ENCODE measurements at places on chromosomes 2 and 18. TPM values are rescaled to one million over a fixed set of nuclear protein-coding genes. Genes with fewer than 3 reads are reported as not detected.
A peak's percentile ranks its signal among the peaks of the same experiment; 100 is the strongest.

The BCL2 gene
- total RNA-seq = 84.7 TPM

The KRCC1 gene
- total RNA-seq = 7.4 TPM

The GPR39 gene
- total RNA-seq = not detected

The GORASP2 gene
- 99.0 TPM for total RNA-seq

The SLC4A5 gene
- total RNA-seq = 3.2 TPM

The ATG4B gene
- total RNA-seq = 127 TPM

GRCh38 chr18:69978732-69979715 lies 31.4 kb upstream of the CD226 start:
- H3K36me3 ChIP-seq = peaks cover 43% of the 10 kb centered on the region
- H3K4me1 ChIP-seq = peaks cover 71% of the 10 kb centered on the region
- peak overlapping the region; percentile 93 for H3K27ac ChIP-seq
- no peak for DNase-seq
- peak overlapping the region; percentile 79 for H3K4me3 ChIP-seq

DNA sequence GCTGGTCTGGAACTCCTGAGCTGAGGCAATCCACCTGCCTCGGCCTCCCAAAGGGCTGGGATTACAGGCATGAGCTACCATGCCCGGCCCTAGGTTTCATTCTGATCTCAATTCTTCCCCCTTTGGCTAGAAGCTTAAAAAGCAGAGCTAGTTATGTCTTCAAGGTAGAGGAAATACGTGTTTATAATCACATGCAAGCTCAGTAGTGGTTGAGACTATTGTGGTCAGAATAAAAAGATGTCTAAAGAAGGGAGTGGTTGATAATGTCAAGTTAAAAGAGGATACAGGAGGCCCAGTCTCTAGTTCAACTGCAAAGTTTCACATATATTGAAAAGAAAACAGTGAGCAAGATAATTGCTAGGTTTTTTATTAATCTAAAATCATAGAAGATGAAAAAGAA lies 807.8 kb upstream of the ACVR2A start:
- H3K27me3 ChIP-seq = peaks cover 7% of the 10 kb centered on the region
- no peak overlapping the region for H3K27ac ChIP-seq
- no peak overlapping the region for H3K4me3 ChIP-seq
- no peaks in the 10 kb centered on the region for H3K4me1 ChIP-seq
- no peak for DNase-seq

DNA sequence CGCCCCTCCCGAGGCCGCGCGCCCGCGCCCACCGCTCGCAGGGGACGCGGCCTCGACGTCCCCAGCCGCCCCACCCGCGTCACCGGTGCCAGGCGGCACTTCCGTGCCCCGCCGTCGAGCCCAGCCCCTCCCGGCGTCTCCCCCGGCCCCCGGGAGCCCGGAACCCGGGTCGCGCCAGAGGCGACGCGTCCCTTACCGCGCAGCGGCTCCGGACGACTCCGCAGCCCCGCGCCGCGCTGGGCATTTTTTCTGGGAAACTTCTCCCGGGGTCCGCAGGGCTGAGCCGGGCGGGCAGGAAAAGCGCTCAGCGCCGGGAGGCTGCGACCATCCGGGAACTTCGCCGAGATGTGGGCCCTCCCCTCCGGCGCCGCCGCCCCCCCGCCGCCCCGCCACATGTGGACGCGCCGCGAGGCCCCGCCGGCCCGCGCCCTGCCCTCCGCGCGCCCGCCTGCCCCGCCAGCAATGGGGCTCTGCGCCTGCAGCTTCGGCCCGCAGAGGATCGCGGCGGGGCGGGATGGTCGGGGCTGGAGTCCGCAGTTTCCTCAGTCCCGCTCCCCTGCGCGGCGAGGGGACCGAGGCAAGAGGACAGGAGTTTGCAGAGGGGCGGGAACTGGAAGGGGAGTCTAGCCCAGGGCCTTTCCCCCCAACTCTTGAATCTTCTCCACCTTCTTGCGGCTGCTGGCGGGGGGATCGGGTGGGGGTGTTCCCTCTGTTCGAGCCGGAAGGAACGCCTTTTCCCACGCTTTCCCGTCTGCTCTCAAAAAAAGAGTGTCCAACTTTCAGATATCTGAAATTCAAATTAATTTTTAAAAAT lies 81.5 kb downstream of the CHRNA1 start:
- H3K27ac ChIP-seq = peak overlapping the region; percentile 83
- peaks cover 43% of the 10 kb centered on the region for H3K4me1 ChIP-seq
- peak overlapping the region; percentile 90 for H3K4me3 ChIP-seq
- H3K27me3 ChIP-seq = peaks cover 2% of the 10 kb centered on the region
- H3K36me3 ChIP-seq = peaks cover 4% of the 10 kb centered on the region
- peak; percentile 74 for DNase-seq

GRCh38 chr18:3053081-3053480 lies 40.1 kb upstream of the LPIN2 start:
- H3K36me3 ChIP-seq = peaks cover 10% of the 10 kb centered on the region
- H3K4me3 ChIP-seq = no peak overlapping the region
- H3K4me1 ChIP-seq = peaks cover 32% of the 10 kb centered on the region
- no peak for DNase-seq
- peak overlapping the region; percentile 14 for H3K27ac ChIP-seq

GRCh38 chr2:197804758-197805714 lies 643 bp downstream of the PLCL1 start:
- peaks cover 39% of the 10 kb centered on the region for H3K27me3 ChIP-seq
- H3K27ac ChIP-seq = peak overlapping the region; percentile 4
- H3K36me3 ChIP-seq = no peaks in the 10 kb centered on the region

DNA sequence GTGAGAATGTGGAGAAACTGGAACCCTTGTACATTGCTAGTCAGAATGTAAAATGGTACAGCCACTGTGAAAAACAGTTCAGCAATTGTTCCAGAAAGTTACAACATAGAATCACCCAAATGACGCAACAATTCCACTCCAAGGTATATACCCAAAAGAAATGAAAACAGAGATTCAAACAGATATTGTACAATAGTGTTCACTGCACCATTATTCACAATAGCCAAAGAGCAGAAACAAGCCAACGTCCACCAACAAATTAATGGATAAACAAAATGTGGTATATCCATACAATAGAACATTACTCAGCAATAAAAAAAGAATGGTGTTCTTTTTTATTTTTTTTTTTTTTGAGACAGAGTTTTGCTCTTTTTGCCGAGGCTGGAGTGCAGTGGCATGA lies 10.9 kb downstream of the CLASP1 start:
- peaks cover 12% of the 10 kb centered on the region for H3K36me3 ChIP-seq
- H3K4me1 ChIP-seq = peaks cover 42% of the 10 kb centered on the region
- H3K27ac ChIP-seq = no peak overlapping the region

DNA sequence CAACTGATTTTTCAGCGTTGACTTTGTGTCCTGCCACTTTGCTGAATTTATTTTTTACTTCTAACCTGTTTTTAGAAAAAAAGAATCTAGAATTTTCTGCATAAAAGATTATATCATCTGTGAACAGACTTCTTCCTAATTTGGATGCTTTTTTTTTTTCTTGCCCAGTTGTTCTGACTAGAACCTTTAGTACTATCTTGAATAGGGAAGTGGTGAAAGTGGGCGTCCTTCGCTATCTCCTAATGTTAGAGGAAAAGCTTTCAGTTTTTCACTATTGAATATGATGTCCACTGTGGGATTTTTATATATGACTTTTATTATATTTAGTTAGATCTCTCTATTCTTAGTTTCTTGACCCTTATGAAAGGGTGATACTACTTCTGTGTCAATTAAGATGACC lies 25.7 kb upstream of the KCNJ13 start:
- no peak overlapping the region for H3K27ac ChIP-seq
- H3K4me1 ChIP-seq = peaks cover 6% of the 10 kb centered on the region
- no peak for DNase-seq
- H3K27me3 ChIP-seq = no peaks in the 10 kb centered on the region
- peaks cover 41% of the 10 kb centered on the region for H3K36me3 ChIP-seq

- H3K27ac ChIP-seq = no peak overlapping the region
- no peak overlapping the region for H3K4me3 ChIP-seq
- H3K4me1 ChIP-seq = no peaks in the 10 kb centered on the region
- H3K27me3 ChIP-seq = no peaks in the 10 kb centered on the region
- DNase-seq = no peak
- peaks cover 16% of the 10 kb centered on the region for H3K36me3 ChIP-seq
Measured at GRCh38 chr2:63537306-63537705, 51.0 kb downstream of the WDPCP start.

DNA sequence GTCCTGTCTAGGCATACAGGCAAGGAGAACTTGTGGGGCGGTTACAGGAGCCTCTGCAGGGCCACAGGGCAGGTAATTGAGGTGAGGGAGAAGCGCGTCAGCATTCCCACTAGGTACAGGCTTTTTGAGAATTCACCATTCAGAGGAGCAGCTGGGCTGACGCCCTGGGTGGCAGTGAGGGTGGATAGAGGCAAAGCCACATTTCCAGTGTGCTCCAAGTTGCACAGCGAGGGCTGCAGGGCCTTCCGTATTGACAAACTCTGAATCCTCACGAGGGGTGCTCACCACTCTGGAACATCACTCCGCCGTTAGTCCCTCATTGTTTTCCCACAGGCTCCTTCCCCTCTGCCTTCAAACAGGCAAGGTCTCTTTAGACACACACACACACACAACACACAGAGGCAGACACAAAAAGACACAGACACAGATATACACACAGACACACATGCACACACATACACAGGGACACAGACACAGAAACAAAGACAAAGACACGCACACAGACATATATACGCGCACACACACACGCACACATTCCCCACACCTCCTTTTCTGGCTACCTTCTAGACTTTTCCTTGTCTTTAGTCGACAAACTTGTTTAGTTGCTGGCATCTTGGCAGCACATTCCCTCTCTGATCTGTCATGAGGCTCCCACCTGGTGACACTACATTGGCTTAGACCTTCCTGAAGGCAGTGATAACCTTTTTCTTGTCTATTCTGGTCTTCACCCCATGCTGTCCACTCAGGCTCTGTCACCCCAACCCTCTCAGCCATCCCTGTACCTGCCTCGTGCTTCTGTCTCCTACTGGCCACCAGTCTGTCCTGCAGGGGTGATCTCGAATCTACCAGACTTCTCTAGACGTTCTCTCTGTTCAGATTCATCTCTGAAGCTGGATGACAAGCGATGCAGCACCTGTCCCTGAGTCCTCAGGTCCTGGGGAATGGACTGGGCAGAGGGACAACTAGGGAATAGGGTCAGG lies 136.8 kb downstream of the ALPK2 start:
- no peak for DNase-seq
- no peaks in the 10 kb centered on the region for H3K36me3 ChIP-seq
- peaks cover 50% of the 10 kb centered on the region for H3K27me3 ChIP-seq
- H3K4me1 ChIP-seq = peaks cover 3% of the 10 kb centered on the region

DNA sequence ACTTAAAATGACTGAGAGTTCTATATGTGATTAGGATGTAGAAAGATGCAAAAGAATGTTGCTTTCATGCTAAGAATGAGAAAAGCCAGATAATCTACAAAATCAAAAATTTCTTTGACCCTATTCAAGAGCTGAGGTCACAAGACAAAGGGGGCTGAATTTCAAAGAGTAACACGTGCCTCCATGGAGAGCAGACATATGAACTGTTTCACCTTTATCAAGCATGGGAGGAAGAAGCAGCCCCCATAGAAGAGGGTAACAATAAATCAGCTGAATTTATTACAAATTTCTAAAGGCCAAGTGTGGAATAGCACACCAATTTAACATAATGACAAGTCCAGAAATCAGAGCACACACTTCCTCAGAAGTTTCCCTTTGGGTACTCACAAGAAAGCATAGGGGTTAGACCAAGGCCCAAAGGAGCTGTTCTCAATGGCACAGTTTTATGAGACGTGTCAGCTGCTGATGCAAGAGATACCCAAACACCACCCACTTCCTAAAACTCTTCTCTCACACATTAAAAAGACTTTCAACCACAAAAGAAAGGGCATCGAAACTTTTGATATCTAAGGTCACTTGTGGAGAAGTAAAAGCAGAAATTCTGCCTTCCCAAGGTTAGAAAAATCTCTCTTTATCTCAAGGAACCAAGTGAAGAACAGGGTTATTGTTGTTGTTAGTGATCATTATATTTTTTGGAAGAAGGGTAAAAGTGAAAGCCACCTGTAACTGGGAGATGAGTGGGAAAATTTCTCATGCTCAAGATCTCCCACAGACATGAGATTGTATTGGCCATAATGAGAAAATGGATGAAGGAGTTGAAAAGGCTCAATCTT lies 950.1 kb downstream of the TRIB2 start:
- peaks cover 6% of the 10 kb centered on the region for H3K36me3 ChIP-seq
- no peak for DNase-seq
- H3K4me1 ChIP-seq = no peaks in the 10 kb centered on the region
- no peaks in the 10 kb centered on the region for H3K27me3 ChIP-seq
- H3K4me3 ChIP-seq = no peak overlapping the region
